ENCODE measurements at places on chromosomes 6 and 20.

DNA sequence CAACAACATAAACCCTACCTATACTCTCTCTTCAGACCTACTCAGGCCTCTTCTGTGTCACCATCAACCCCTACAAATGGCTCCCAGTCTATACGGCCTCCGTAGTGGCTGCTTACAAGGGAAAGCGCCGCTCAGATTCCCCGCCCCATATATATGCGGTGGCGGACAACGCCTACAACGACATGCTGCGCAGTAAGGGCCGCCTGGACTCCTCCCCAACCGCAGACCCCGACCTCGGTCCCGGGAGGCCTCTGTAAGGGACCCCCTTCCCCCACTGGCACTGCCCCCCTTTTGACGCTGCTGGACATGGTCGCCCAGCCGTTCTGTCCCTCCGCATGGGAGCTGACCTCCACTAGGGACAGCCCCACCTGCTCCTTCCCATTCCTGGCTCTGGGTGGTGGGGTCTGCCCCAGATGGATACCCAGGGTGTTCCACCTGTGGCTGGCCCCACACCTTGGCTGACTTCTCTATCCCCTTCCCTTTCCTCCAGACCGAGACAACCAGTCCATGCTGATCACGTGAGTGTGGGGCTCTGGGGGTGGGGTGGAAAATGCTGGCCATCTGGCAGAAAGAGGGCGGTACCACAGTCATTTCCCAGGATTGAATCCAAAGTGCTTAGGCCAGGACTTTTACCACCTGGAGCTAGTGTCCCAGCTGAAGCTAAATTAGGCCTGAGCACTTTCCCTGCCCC lies 25.0 kb downstream of the MYH7B start:
- H3K27me3 ChIP-seq = peaks cover 8% of the 10 kb centered on the region
- no peaks in the 10 kb centered on the region for H3K36me3 ChIP-seq
- H3K4me1 ChIP-seq = peaks cover 5% of the 10 kb centered on the region
- no peak for DNase-seq
- H3K27ac ChIP-seq = no peak overlapping the region

DNA sequence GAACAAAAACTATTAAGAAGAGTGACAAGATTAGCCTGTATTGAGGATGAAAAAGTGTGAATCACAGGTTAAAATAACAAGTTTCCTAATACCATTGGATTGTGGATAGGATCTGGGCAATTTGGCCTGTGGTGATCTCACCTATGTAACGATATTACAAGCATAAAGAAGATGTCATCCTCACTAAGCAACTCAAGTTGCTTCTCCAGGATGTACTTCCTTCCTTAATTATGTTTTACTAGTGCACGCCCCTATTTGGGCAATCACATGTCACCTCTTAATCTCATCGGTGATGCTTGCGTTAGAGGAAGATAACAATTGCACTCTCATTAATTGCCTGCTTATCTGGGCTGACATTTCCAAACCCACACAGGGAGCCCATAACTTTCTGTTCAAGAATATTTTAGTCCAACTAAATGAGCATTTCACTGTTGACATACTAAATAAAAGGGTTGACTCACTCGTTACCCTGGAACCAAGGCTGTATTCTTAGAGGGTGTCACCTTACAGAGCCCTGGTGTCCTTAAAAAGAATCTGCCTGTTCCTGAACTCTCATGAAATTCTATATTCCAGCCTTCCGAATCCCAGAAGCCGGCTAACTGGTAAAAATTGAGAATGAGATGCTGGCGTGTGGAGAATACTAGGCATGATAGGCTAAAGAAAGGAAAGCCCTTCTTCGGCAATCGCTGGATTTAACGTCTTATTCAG lies 88.2 kb upstream of the ATXN1 start:
- H3K27me3 ChIP-seq = no peaks in the 10 kb centered on the region
- no peaks in the 10 kb centered on the region for H3K36me3 ChIP-seq

GRCh38 chr6:2221726-2222274 lies 23.6 kb downstream of the GMDS start:
- H3K4me1 ChIP-seq = no peaks in the 10 kb centered on the region
- no peak overlapping the region for H3K4me3 ChIP-seq
- H3K36me3 ChIP-seq = no peaks in the 10 kb centered on the region
- H3K27me3 ChIP-seq = no peaks in the 10 kb centered on the region

DNA sequence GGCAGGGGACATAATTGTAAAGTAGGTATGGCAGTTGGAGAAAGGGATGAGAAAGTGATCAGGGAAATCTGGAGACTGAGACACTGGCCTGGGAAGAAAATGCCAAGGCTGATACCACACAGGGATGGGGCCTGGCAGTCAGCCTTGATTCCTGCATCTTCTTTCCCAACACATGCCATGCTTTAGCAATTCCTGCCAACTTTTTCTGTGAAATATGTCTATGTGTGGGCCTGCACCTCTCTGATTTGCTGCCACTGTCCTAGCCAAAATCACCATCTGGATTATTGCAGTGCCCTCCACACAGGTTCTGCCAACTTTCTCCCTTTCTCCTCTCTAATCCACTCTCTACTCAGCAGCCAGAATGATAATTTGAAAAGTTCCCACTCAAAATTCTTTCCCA lies 759.8 kb upstream of the CITED2 start:
- no peaks in the 10 kb centered on the region for H3K27me3 ChIP-seq
- DNase-seq = no peak
- no peaks in the 10 kb centered on the region for H3K36me3 ChIP-seq
- no peak overlapping the region for H3K4me3 ChIP-seq
- peaks cover 2% of the 10 kb centered on the region for H3K4me1 ChIP-seq

DNA sequence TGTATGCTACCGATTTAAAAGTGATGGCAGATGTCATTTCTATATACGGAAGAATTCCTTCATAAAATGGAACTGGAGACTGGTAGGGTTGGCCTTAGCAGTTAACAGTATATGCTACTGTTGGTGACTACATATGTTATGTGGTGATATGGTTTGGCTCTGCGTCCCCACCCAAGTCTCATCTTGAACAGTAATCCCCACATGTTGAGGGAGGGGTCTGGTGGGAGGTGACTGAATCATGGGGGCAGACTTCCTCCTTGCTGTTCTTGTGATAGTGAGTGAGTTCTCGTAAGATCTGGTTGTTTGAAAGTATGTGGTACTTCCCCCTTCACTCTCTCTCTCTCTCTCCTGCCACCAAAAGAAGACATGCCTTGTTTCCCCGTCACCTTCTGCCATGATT lies 29.6 kb downstream of the RGS17 start:
- H3K4me1 ChIP-seq = no peaks in the 10 kb centered on the region
- H3K4me3 ChIP-seq = no peak overlapping the region
- no peaks in the 10 kb centered on the region for H3K36me3 ChIP-seq
- no peaks in the 10 kb centered on the region for H3K27me3 ChIP-seq

DNA sequence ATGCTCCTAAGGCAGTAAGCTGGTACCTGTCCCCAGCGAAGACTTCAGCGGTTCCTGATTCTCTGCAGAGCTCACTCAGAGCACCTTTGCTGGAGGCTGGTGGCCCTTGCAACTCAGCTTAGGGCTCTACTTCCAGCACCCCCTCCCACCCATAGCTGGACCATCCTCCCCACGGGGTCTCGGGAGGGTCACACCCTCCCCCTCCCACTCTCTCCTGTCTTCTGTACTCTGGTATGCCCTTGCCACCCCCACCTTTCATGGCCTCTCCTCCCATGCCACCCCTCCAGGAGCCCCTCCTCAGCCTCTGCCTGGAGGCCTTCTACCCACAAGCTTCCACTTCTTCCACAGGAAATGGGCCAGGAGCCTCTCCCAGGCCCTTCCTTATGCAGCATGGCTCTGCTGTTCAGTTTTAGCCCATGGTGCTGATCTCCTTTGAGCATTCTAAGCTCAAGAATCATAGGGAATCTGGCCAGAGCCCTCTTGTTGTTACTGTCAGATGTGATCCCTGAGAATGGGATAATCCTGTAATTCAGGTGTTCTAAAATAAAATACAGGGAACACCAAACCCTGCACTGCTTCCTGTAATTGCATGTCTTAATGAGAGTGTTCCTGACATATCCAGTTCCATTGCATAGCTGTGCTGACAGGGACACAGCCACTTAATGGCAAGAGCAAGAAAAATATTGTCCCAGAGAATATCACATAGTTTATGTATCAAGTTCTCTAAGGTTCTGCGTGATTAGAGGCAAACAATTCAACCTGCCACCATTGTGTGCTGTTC lies 142.1 kb downstream of the SYNDIG1 start:
- no peaks in the 10 kb centered on the region for H3K36me3 ChIP-seq
- H3K27ac ChIP-seq = no peak overlapping the region
- H3K4me3 ChIP-seq = no peak overlapping the region
- H3K27me3 ChIP-seq = no peaks in the 10 kb centered on the region
- H3K4me1 ChIP-seq = no peaks in the 10 kb centered on the region
- DNase-seq = no peak

GRCh38 chr6:15752820-15753219 lies 90.0 kb upstream of the DTNBP1 start:
- no peaks in the 10 kb centered on the region for H3K36me3 ChIP-seq
- no peaks in the 10 kb centered on the region for H3K27me3 ChIP-seq
- no peak overlapping the region for H3K4me3 ChIP-seq
- no peak overlapping the region for H3K27ac ChIP-seq
- no peak for DNase-seq
